GM12878 (cell line): ENCODE measurements at places on chromosomes 13 and 19. TPM values are rescaled to one million over a fixed set of nuclear protein-coding genes. Genes with fewer than 3 reads are reported as not detected.

The HOMER3 gene
- 0.19 and 0.64 TPM in 2 replicates for total RNA-seq

The C19orf33 gene
- not detected in 2 replicates for total RNA-seq

GRCh38 chr13:109869312-109870237 is 83.2 kb upstream of the IRS2 start:
- DNase-seq = no peak

DNA sequence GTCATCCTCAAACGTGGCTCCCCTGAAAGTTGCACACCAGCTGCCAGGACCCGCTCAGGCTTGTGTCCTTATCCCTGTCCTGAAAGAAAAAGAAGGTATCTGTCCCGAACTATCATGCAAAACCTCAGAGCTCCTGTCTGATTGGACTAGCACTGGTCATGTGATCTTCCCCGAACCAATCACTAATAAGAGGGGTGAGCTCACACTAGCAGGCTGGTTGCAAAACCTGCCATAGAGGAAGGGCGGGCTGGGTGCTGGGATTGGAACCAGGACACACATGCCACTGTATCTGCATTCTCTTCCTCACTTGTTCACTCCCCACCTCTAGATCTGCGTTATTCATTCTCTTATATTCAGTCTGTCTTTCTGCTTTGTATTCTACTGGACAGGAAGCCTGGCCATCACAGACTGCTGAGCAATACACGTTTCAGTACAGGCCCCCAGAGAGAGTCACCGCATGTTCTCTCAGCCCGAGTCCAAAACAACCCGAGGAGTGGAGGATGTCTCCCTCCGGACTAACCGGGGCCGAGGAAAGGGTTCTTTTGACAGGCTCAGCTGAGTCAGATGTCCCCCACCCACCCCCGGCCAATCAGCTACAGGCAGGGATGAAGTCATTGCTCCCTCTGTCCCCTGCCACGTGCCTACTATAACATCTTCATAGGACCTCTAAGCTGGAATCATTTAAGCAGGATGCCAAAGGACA is 97.7 kb downstream of the SIPA1L3 start:
- DNase-seq = peak; percentile 95

The MEF2B gene
- total RNA-seq = 33.0 and 36.6 TPM in 2 replicates

- no peak for DNase-seq
Observed at GRCh38 chr19:31419871-31420445, 70.7 kb upstream of the TSHZ3 start.

The TMEM59L gene
- total RNA-seq = not detected in 2 replicates

- DNase-seq = no peak
Observed at GRCh38 chr13:47835470-47836228, 165.4 kb downstream of the SUCLA2 start.

The TNFSF13B gene
- 12.1 and 12.7 TPM in 2 replicates for total RNA-seq

The GTF2F2 gene
- 19.6 and 22.1 TPM in 2 replicates for total RNA-seq

The BRSK1 gene
- 0.33 and 0.53 TPM in 2 replicates for total RNA-seq

DNA sequence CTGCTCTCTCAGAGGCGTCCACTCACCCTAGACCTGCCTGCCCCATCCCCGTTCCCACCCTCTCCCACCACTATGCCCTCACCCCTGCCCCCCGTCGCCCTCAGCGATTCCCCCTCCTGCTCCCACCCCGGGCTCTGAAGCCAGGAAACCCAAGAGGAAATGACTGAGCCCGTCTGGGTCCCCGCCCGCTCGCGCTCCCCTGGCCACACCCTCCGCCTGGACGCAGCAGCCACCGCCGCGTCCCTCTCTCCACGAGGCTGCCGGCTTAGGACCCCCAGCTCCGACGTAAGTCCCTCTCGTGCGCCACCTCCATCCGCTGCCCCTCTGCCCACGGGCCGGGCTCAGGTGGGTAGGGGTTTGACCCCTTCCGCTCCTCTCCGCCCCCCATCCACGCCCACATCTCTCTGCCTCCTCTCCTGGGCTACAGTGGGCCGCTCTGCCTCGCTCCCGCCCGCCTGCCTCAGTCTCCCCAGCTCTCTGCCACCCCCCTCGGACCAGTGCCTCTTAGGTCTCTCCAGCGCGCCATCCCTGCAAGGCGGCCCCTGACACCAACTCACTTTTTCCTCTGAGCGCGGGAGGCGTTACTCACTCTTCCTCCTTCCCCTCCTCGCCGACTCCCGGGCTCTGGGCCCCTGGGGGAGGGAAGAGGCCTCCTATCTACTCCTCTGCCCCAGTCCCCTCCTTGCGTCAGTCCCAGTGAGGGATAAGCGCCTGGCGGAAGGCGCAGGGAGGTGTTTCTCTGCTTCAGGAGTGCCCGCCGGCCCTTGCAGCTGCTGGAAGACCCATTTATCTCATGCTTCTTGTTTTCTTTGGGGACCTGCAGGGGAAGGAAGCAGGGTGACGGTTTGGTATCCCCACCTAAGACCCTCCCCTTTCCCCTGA is at the start of gene FXYD5:
Gene FXYD5, plus strand, starts transcription at position 211 of the 882 bp plus-strand sequence. CDS start 816 bp downstream, outside the sequence.
- DNase-seq = no peak

The CYP4F2 gene
- total RNA-seq = 1.1 and 1.6 TPM in 2 replicates

- no peak for DNase-seq
Observed at GRCh38 chr19:10390652-10391286, 10.4 kb upstream of the TYK2 start.

The GARIN5A gene
- total RNA-seq = 0.37 TPM in 1 of 2 replicates, not detected in the other

DNA sequence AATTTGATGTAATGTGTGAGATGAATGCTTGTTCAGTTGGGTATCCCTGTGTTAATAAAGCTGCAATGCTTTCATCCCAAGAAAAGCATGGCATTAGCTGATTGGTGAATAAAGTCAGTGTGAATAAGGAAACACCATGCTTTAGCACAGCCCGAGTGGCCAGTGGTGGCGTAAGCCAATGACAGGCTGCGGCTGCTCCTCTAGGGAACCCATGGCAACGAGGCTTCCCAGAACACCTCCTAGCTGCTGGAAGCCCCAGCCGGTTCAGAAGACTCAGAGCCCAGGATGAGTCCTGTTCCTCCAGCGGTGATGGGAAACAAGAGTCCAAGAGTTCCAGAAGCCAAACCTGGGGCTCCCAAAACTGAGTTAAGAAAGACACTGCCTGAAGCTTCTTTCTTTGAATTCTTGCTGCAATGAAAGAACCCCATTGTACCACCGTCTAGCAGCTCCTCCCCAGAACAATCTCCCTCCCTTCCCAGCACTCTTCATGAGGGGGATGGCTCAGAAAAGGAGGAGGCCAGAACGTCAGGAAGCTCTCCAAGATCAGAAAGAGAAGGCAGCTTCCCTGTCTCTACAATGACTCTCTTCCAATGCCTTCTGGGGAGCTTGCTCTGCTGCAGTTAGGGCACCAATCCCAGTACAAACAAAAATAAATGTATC is 58.2 kb downstream of the TSHZ3 start:
- DNase-seq = no peak

GRCh38 chr13:104296286-104296685 is 1230.1 kb upstream of the SLC10A2 start:
- DNase-seq = no peak

GRCh38 chr13:72379581-72379980 is 347.8 kb downstream of the MZT1 start:
- DNase-seq = no peak

- DNase-seq = no peak
Observed at GRCh38 chr19:37905946-37906868, at the start of gene WDR87. Gene WDR87, minus strand, starts transcription at chr19:37906594. Its CDS starts 8,355 bp downstream, at chr19:37898239.

The SERPINE3 gene
- total RNA-seq = not detected in 2 replicates

GRCh38 chr13:101829484-101829883 is 377.0 kb downstream of the ITGBL1 start:
- DNase-seq = no peak

- no peak for DNase-seq
Observed at GRCh38 chr19:49665036-49665350, 664 bp downstream of the IRF3 start.

The ANGPTL8 gene
- not detected in 2 replicates for total RNA-seq

The C2CD4C gene
- not detected in 2 replicates for total RNA-seq

GRCh38 chr13:75870397-75870903 is 234.3 kb downstream of the LMO7 start:
- no peak for DNase-seq

The CRLF1 gene
- total RNA-seq = 0.33 and 0.43 TPM in 2 replicates

DNA sequence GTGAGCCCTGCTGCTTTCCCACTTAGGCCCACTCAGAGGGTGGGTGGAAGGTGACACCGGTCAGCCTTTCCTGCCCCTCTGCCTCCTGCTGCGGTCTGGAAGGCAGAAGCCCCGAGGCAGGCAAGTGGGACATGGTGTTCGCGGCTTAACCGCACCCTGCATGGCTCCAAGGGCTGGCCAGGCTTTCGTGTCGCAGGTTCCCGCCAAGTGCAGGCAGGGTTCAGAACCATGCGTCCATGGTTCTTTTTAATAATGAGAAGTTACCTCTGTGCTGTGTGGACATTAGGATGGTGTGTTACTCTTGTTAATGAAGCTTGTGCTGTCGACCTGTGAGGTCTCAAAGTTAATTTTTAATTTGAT is 986 bp downstream of the DGKH start:
- DNase-seq = peak; percentile 8

GRCh38 chr13:29993716-29994488 is 143.5 kb upstream of the UBL3 start:
- no peak for DNase-seq

DNA sequence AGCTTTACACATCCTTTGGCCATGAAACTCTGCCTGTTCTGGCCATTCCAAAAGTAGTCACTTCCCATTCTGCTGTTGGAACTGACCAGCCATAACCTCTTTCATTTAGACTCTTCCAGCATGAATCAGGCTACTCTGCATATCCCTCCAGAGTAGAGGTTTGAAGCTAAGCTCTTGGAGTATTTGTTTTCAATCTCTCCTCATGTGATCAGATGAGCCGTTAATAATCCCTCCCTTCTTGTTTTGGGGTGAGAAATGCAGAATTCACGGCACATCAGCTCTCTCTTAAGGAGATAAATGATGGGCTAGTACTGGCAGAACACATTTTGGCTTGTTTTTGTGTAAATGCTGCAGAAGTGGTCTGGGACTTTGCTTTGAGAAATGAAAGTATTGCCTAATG is 519.9 kb downstream of the PCDH17 start:
- DNase-seq = no peak

The PSG7 gene
- not detected in 2 replicates for total RNA-seq

The ENOX1 gene
- 0.11 and 0.13 TPM in 2 replicates for total RNA-seq

- no peak for DNase-seq
Observed at GRCh38 chr13:46627462-46627861, 74.5 kb downstream of the LRCH1 start.

GRCh38 chr13:34431827-34432581 is 510.1 kb upstream of the NBEA start:
- no peak for DNase-seq

- no peak for DNase-seq
Observed at GRCh38 chr19:45863840-45864628, at the start of gene FOXA3. Gene FOXA3, plus strand, starts transcription at chr19:45864326. Its CDS starts 131 bp downstream, at chr19:45864457.

GRCh38 chr13:95948656-95949055 is 104.5 kb downstream of the UGGT2 start:
- no peak for DNase-seq

GRCh38 chr19:16233081-16233776 is 35.5 kb downstream of the AP1M1 start:
- DNase-seq = no peak

The ZNF418 gene
- total RNA-seq = 0.69 TPM in 2 replicates

DNA sequence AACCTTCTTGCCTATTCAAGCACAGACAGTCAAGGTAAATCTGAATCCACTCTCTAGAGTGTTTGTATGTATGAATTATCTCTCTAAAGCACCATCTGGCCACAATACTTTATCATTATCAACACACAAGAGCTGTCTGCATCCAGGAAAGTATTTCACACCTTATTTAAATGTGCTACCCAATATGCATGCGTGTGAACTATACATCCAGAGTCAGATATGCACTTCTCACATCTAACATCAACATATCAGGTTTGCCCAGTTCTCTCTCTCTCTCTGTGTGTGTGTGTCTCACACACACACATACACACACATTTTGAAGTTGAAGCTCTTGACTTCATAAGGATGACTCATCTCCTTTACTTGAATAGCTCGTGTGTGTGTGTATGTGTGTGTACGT is 697.5 kb upstream of the PCDH20 start:
- no peak for DNase-seq

GRCh38 chr19:52351512-52351911 is 15.5 kb downstream of the ZNF610 start:
- no peak for DNase-seq

The GPR183 gene
- total RNA-seq = 138 TPM in 2 replicates

GRCh38 chr13:26198116-26198515 is 24.0 kb downstream of the RNF6 start:
- no peak for DNase-seq

The PSG3 gene
- not detected in 2 replicates for total RNA-seq

- no peak for DNase-seq
Observed at GRCh38 chr19:19835560-19836038, 14.0 kb upstream of the ZNF506 start.

- no peak for DNase-seq
Observed at GRCh38 chr13:21657538-21657937, 13.3 kb upstream of the FGF9 start.

The ASPDH gene
- total RNA-seq = not detected in 2 replicates
